ENCODE measurements at places on chromosomes 12 and 14. TPM values are rescaled to one million over a fixed set of nuclear protein-coding genes. Genes with fewer than 3 reads are reported as not detected.

GRCh38 chr12:66312189-66312588 is 9.9 kb downstream of the HELB start:
- DNase-seq = no peak

DNA sequence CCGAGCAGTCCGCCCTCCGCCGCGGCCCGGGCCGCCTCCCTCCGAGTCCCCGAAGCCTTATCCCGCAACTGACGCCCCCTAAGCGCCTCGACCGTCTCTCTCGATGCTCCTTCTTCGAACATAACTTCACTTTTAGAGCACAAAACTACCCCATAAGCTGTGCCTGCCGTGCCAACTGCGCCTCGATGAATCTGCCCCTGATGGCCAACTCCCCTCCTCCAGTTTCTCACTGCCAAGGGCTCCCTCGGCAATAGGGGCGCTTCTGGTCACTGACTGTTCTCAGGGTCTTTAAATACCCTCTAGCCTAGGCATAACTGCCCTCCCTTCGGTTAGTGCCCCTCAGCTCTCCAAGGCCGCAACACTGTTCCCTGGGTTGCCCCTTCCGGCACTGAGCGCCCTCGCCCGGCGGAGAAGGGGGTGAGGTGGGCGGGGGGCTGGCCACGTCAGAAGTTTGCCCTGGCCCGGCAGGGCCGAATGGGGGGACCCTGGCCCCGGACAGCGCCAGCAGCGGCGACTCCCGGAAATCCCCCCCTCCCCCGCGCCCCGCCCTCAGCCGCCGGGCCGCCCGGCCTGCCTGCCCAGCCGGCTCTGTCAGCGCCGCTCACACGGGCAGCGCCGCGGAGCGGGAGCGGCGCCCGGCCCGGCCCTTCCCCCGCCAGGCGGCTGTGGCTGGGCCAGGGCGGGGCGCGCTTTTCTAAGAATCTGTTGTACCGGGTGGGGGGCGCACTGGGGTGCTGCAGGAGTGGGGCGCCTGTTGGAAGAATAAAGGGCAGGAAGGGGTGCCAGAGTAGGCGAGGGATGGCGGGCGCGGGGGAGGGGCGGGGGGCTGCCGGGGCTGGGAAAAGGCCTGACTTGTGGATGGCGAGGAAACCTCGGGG is 10.6 kb downstream of the RARG start:
- no peak for DNase-seq

GRCh38 chr12:3204143-3204542 is 127.0 kb downstream of the TSPAN9 start:
- no peak for DNase-seq

- no peak for DNase-seq
Observed at GRCh38 chr14:103775506-103775905, 59.9 kb downstream of the ZFYVE21 start.

- DNase-seq = no peak
Observed at GRCh38 chr12:130461839-130462557, 124.3 kb downstream of the PIWIL1 start.

Gene C12orf54
- total RNA-seq = not detected

Measured in kidney epithelial cell (primary cell).